Karpas-422 (cell line): ENCODE measurements at places on chromosomes 11 and 22. TPM values are rescaled to one million over a fixed set of nuclear protein-coding genes. Genes with fewer than 3 reads are reported as not detected.

DNA sequence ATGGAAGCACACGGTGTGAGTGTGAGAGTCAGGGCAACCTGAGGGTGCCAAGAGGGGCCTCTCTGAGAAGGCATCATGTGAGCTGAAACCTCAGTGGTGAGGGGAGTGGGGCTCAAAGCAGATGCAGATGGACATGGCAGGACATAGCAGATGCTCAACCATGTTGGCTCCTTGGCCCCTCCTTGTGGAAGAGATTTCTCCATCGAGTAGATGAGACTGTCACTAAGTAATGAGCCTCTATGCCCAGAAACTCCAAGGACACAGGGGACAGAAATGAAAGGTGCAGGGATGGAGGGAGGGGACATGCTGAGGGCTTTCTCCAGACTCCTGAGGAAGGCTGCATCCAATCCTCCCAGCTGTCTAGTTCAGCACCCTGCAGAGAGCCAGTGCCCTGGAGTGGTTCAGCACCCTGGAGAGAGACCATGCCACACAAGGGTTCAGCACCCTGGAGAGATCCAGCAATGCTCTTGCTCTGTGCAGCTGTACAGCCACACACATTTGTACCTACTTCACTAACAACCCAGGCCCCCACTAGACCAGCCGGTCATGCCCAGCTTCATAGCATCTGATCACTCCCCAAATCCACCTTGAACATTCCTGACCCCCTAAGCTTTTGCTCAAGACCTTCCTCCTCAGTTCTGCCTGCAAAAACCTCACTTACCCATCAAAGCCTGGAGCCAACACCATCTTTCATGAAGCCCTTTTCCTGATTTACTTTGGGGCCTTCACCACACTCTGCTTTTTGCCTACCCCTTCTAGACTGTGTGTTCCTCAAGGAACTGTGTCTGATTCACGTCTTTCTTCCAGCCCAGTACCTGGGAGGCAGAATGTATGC is 252.0 kb downstream of the CTTN start:
- DNase-seq = peak; percentile 90

DNA sequence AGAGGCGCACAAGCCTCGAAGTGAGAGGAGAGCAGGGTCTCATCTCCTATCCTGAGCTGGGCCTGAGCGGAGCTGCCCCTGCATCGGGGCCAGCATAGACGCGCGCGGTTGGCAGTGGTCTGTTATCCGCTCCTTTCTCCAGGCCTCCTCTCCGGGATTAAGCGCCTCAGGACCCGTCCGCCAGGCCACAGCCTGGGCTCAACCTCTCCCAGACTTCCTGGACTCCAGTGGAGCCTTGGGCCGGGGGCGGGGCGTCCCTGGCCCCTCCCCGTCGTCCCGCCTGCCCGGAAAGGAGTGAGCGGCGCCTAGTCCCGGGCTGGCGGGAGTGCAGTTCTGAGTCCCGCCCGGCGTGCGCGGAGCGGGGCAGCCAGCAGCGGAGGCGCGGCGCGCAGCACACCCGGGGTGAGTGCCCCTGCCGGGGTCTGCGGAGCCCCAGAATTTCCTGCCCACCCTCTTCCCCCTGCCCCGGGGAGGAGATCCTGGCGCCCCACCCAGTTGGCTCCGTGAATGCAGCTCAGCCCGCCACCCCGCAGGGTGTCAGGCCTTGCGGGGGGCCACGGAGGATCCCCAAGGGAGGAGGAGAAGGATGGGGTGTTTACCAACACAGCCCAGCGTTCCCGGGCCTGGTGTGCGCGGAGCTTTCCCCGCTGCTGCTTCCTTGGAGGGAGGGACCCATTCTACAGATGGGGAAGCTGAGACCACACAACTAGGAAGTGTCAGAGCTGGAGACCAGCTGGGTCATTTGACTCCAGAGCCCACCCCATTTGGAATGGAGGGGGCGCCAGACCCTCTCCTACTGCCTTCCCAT is at the start of gene TCIRG1:
Gene TCIRG1, plus strand, starts transcription at position 308 of the 808 bp plus-strand sequence. CDS start 2,247 bp downstream, outside the sequence.
- DNase-seq = peak; percentile 82

DNA sequence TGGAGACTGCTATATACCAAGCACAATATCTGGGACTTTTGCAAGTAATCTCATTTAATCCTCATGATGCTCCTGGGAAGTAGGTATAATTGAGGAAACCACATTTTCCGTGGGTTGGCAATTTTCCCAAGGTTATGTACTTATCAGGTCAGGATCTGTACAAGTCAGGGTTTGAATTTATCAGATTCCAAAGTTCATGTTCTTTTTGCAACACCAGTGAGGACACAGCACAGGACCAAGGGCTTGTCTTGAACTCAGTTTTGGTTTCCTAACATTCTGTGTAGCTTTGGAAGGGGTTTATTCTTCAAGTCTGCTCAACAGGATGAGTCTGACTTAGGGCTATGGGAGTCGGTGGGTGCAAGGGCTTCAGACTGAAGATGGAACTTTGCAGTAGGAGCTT is 30.4 kb downstream of the INSC start:
- DNase-seq = no peak

- no peak for DNase-seq
Observed at GRCh38 chr11:105579111-105579510, 30.8 kb upstream of the GRIA4 start.

DNA sequence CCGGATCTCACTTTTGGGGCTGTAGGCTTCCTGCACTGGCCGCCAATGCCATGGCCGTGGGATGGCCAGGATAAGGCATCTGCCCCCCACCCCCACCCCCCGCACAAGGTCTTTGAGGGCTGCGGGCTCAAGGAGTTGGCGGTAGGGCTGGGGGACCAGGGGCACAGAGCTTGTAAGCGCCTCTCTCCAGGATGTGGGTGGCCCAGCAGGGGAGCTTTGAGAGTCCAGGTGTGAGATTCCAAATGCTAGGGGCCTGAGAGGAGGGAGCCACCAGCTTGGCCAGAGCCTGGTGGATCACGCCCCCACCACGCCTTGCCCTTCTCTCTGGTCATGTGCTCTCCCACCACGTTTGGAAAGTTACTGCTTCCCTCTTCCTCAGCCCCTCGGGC is 5.0 kb downstream of the CD81 start:
- DNase-seq = peak; percentile 40

DNA sequence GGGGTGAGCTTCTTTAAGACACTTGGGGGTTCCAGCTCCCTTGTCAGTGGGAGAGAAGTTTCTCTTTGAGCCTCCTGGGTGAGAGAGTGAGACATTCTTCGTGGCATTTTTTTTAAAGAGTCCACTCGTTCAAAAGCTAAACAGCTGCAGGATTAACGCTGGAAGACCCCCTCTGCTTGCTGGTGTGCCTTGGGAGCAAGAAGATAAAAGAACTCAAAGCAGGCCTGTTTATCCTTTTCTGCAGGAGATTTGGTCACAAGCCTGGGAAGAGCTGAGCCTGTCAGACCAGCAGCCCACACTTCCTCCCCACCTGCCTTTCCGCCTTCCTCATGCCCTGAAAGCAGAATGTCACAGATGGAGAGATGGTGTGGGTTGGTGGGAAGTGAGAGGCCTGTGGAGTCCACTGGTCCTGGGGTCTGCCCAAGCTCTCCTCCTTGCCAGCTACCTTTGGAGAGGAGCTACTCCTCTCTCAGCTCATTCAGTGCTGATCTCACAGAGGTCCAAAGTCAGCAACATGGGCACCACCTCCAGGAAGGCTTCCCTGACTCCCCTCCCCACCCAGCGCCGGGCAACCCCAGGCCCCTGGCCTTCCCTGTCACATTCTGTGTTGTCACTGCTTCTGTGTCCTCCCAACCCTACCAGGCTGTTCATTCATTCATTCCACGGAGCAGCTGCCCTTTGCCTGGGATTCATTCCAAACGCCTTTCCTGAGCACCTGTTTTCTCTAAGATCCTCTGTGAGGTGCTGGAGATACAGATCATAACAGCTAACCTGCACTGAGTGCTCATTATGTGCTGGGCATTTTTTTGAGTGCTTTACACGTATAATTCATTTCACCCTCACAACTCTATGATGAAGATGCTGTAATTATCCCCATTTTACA is 6.7 kb downstream of the GDPD5 start:
- DNase-seq = no peak

DNA sequence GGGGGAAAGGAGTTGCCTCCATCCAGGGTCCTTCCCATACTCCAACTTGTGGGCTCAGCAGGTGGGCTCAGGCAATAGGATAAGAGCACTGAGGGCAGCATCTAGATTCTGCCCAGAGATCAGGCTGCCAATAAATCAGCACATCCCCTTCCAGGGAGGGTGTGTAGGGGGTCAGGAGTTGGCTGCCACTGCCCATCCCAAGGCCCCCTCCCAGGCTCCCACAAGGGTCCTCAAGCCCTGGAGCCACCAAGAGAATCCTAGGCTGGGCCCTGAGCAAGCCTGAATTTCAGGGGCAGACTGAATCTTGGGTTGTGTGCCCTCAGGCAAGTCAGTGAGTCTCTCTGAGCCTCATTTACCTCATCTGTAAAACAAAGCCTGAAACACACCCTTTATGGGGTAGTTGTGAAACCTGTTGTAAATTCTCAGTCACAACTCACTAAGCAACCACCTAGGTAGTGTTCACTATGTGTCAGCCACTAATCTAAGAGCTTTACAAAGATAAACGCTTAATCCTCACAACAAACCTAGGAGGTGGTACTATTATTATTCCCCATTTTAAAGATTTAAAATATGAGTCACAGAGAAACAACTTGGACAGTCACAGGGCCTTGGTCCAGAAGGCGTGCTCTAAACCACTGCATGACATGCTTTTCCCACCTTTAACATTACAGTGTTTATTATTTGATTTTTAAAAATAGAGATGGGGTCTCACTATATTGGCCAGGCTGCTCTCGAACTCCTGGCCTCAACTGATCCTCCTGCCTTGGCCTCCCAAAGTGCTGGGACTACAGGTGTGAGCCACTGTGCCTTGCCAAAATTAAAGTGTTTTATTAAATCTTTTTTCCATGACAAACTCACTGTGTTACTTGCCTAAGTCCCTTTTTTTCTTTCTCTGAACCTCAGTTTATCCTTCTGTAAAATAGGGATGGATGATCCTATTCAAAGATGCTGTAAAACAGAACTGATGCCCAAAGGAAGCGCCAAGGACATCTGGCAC is 36.2 kb downstream of the LMO1 start:
- DNase-seq = no peak

DNA sequence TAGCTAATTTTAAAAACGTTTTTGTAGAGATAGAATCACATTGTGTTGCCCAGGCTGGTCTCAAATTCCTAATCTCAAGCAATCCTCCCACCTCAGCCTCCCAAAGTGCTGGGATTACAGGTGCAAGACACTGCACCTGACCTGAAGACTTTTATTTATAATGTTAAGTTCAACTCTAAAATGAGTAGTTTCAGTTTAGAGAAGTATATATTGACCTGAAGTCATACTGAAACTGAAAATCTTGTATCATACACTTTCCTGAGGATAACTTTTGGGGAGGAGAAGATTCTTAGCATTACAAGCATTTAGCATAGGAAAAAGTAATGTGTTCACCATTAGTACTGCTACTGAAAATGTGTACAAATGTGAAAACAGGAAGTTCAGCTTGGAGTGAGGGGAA is 249.3 kb downstream of the CASP12 start:
- no peak for DNase-seq

- no peak for DNase-seq
Observed at GRCh38 chr11:66258473-66258893, 10.0 kb upstream of the RAB1B start.

DNA sequence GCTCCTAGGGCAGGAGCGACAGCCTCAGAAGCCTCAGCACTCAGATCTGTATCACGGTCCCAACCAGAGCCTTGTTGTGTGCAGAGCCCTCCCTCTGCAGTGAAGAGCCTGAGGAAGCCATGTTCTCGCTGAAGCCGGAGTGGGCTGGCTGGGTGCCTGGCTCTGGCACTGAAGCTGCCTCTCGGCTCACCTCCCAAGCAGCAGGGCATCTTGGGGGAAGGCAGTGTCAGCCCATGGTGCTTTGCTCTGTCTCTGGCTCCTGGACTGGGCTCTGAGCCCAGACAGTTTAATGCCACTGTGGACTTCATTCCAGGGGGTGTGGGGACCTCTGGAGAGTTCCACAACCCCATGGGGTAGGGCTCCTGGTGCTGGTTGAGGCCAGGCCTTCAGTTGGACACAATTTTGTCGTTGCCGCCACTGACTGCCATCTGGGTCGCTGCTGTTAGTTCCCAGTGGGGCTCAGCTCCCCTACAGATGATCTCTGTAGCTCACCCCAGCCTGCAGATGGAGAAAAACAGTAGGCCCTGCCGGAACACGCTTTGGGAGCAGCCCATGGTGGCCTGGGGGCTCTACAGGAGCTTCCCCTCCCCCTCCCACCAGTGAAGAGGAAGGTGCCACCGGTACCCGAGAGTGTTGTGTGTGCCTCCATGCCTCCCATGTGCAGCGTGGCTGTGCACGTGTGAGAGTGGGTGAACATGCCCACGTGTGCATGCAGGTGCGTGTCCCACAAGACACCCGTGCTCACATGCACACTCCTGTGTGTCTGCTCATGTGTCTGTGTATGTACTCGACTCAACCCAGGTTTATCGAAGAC is 86.5 kb upstream of the B3GAT1 start:
- no peak for DNase-seq

- DNase-seq = peak; percentile 79
Observed at GRCh38 chr22:39524753-39525657, 4.6 kb downstream of the ATF4 start.

DNA sequence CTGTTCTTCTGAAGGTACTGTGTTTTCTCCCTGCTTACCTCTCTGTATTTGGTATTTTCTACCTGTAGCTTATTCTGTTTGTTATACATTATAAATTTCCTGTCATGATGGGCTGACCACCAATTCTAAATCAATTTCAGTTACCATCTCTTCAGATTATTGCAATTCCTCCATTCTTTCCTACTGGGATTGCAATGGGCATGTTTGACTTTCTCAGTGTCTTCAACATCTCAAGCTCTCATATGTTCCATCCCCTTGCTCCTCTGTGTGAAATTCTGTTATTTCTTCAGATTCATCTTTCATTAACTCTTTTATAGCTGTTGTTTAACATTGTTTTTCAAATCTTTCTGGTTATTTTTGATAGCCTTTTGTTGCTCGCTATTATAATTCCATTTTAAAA is 15.5 kb upstream of the C22orf39 start:
- no peak for DNase-seq

DNA sequence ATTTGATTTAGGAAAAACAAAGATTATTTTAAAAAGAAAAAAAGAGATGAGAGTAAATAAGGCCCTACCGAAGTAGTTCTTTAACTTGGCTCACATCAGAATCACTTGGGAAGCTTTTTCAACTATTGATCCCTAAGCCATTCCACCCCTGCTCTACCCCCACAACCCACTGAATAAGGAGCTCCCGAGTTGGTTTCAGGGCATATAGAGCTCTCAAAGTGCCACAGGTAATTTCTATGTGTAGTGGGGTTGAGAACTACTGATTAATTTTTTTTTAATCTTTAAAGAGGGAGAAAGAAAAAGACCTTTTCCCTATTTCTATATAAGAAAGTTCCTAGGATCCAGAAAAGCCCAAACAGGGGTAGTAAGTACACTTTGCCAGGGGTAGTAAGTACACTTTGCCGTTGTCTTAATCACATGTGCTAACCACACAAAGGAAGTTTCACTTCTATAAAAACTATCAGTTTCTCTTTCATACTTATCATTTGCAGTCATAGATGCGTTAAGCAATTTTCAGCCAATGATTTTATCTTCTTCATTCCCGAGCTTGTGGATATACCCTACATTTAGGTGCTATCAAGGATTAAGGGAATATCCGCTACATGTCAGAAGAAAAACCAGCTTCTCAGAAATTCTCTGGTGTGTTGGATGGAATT is 108.4 kb upstream of the ZC3H12C start:
- DNase-seq = peak; percentile 63

GRCh38 chr22:41862160-41862529 is 29.2 kb downstream of the SREBF2 start:
- peak; percentile 92 for DNase-seq

Gene P4HA3
- not detected in 2 replicates for total RNA-seq

Gene LRRC32
- total RNA-seq = 43.5 and 58.4 TPM in 2 replicates

Gene FOLR1
- total RNA-seq = not detected in 2 replicates

Gene OR2AG1
- total RNA-seq = not detected in 2 replicates

Gene SHANK2
- total RNA-seq = not detected in 2 replicates

Gene OR4A15
- not detected in 2 replicates for total RNA-seq

Gene MYBPC3
- 0.67 and 0.72 TPM in 2 replicates for total RNA-seq

Gene MRGPRF
- total RNA-seq = not detected in 2 replicates

Gene MAPK8IP1
- 0.83 TPM in 1 of 2 replicates, not detected in the other for total RNA-seq

Gene LRRC51
- total RNA-seq = 2.3 and 4.6 TPM in 2 replicates
